ENCODE measurements at places on chromosomes 3 and 15. TPM values are rescaled to one million over a fixed set of nuclear protein-coding genes. Genes with fewer than 3 reads are reported as not detected.

The SCG3 gene
- total RNA-seq: 2.0 TPM

The WHAMM gene
- 11.9 TPM for total RNA-seq

The IGSF11 gene
- total RNA-seq: 0.22 TPM

The PLSCR1 gene
- total RNA-seq: 180 TPM

The CLDN16 gene
- not detected for total RNA-seq

The ILDR1 gene
- 19.7 TPM for total RNA-seq

The FSIP1 gene
- 5.3 TPM for total RNA-seq

The PLSCR4 gene
- 54.8 TPM for total RNA-seq

The TMEM207 gene
- not detected for total RNA-seq

The NFKBIZ gene
- 96.2 TPM for total RNA-seq

The FILIP1L gene
- 29.0 TPM for total RNA-seq

The KCNMB3 gene
- 1.5 TPM for total RNA-seq

The CTSH gene
- 58.5 TPM for total RNA-seq

The XCR1 gene
- 0.17 TPM for total RNA-seq

- DNase-seq: no peak
These were observed 332.5 kb upstream of the SEMA6D start for GRCh38 chr15:47384776-47385175.

GRCh38 chr15:68693071-68693470, 114.3 kb downstream of the CORO2B start:
- DNase-seq: no peak

GRCh38 chr3:159855599-159856346, 132.9 kb upstream of the IL12A start:
- DNase-seq: no peak

DNA sequence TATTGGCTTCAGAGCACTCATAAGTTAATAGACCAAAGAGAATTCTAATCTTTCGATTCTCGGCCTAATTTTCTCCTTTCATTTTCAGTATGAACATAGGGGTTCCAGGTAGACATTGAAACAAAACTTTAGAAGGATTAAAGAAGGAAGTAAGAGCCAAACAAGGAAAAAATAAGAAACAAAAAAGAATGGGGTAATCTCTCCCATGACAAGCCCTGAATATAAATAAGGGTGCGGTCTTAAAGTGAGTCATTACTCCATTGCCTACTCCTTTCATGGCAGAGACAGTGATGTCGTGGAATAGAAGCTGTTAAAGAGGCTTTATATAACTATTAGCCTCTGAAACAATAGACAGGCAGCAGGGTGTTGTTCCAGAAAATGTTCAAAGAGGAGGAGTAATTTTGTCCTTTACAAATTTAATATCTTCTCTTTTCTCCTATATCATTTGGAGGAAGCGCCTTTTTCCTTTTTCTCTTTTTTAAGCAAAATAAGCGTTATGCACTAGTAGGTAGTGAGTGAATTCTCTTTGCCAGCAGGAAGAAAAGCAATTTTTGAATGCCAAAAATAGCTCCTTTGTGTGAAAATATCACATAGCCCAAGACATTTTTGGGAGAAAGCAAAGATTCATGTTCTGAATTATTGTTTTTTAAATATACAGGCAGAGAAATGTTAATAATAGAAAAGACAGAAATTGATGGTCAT, 607.9 kb upstream of the KCNMB2 start:
- DNase-seq: no peak

- DNase-seq: no peak
These were observed 356.6 kb downstream of the VGLL3 start for GRCh38 chr3:86634361-86634760.

GRCh38 chr3:16369276-16369675, 104.3 kb downstream of the OXNAD1 start:
- DNase-seq: no peak

DNA sequence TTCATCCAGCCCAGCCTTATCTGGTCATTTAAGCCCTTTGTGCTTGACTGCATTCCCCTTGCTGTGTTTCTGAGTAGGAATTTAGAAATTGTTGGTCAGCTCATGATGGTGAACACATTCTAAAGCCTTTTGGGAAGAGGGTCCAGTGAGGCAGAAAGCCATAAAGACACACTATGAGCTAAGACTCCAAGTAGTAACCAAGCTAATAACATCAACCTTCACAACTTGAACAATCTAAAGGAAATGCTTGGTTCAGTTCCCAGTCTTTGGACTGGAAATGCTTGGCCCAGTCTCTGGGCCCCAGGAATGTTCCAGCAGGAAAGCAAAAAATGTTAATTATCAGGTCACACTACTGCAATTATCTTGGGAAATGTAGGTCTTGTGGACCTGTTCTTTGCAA, 7.7 kb downstream of the PLSCR1 start:
- DNase-seq: no peak

DNA sequence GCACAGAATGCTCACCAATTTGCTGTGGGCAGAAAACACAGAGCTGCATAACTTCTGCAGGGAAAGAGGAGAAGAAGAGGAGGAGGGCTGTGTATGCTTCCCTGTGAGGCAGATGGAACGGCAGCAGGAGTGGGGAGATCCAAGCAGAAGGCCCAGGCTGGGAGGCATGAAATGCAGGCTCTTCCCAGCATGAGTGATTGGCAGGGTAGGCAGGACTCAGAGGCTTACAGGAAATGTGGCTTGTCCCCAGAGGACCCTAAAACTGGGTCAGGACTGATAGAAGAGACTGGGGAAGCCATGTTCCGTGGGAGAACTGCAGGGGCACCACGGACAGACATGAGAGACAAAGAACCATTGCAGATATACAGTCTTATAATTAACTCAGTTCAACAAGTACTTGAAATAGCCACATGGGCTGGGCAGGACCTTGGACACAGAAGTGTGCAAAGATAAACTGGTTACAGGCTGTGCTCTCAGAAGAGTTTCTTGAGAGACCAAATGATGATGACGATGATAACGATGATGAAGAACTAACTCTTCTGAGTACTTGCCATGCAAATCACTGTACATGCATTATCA, 286.9 kb downstream of the EPHB1 start:
- DNase-seq: no peak

DNA sequence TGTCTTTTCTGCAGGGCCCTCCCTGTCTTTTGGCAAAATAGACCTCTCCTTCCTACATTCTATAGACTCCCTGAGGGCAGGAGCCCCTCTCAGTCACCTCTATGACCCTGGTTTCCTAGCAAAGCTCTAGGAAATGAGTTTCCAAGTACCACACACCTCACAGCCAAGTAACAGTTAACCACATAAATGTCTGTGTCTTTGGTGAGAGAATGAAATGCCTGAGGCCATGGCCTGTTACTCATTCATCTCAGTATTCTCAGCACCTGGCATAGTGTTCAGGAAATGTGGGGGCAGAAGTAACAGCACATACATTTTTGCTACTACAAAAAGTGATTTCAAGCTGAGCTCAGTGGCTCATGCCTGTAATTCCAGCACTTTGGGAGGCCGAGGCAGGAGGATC, 21.0 kb downstream of the RFT1 start:
- DNase-seq: no peak

- no peak for DNase-seq
These were observed 3.5 kb upstream of the LINGO1 start for GRCh38 chr15:77636209-77636608.

GRCh38 chr3:128518587-128519490, 25.8 kb upstream of the GATA2 start:
- DNase-seq: no peak

DNA sequence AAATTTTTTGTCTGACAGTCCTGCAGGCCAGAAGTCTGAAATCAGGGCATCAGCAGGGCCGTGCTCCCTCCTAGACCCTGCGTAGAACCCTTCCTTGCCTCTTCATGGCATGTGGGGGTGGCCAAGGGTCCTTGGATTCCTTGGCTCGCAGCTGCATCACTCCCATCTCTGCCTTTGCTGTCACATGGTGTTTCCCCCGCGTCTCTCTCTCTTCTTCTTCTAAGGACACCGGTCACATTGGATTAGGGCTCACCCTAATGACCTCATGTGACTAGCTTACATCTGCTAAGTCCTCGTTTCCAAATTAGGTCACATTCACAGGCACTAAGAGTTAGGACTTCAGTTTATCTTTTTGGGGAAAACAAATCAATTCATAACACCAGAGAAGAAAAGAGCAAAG, 12.0 kb downstream of the SLCO3A1 start:
- DNase-seq: no peak

DNA sequence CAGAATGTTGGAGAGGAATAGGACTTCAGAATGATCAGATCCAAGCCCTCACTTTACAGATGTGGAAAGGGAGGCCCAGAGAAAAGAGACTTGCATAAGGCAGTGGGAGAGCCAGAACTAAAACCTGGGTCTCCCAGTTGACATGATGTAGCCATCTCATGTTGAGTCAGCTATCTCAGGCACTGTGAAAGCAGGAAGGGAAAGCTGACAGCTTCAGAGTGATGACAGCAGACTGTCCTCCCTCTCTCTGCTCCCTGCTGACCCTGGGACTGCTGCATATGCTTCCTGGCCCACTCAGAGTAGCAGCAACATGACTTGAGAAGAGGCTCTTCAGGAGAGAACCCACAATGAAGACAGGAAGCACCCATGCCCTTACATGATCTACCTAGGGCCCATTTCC, 14.7 kb downstream of the FHIT start:
- no peak for DNase-seq

- DNase-seq: no peak
These were observed 3.6 kb downstream of the CTNNB1 start for GRCh38 chr3:41202834-41203345.

DNA sequence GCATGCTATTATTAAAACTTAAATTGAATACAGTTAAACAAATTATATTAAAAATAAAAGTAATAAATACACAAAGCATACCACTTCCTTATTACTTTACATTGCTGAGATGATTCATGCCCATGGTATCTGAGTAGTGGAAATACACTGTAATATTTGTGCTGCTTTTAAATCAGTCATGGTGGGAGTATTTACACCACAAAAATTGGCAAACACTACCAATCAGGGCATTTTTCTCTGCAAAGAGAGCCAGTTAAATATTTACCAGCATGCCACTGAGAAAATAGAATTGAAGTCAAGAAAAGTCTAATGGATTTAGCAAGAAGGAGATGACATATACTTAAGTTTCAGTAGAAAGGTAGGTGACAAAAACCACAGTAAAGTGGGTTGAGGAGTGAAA, 19.6 kb downstream of the PPARG start:
- no peak for DNase-seq

- no peak for DNase-seq
These were observed 291.0 kb downstream of the TBL1XR1 start for GRCh38 chr3:176906046-176906905.

DNA sequence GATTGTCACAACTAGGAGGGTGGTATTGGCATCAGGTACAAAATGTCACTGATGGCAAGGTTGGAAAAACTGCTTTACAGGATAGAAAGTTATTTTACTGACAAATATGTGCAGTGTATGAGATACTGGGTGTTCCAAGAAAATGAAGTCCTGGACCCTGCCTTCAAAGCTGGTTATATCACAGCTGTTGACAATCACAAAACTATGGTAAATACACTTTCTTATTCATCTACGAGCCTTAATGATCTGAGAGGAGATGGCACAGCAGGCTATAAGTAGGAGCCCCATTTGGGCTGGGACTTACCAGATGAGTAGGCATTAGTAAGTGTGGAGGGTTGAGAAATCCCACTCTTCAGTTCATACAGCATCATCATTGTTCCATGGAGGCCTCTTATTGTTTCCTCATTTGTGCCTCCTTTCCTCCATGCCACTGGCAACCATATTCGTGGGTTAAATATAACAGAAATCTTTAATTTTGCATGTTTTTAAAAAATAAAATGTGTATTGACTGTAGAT, 66.9 kb downstream of the CMTM8 start:
- DNase-seq: no peak

GRCh38 chr3:82133070-82133606, 371.7 kb upstream of the GBE1 start:
- peak; percentile 27 for DNase-seq

GRCh38 chr3:14118400-14119381, 6.0 kb downstream of the CHCHD4 start:
- DNase-seq: peak; percentile 11

DNA sequence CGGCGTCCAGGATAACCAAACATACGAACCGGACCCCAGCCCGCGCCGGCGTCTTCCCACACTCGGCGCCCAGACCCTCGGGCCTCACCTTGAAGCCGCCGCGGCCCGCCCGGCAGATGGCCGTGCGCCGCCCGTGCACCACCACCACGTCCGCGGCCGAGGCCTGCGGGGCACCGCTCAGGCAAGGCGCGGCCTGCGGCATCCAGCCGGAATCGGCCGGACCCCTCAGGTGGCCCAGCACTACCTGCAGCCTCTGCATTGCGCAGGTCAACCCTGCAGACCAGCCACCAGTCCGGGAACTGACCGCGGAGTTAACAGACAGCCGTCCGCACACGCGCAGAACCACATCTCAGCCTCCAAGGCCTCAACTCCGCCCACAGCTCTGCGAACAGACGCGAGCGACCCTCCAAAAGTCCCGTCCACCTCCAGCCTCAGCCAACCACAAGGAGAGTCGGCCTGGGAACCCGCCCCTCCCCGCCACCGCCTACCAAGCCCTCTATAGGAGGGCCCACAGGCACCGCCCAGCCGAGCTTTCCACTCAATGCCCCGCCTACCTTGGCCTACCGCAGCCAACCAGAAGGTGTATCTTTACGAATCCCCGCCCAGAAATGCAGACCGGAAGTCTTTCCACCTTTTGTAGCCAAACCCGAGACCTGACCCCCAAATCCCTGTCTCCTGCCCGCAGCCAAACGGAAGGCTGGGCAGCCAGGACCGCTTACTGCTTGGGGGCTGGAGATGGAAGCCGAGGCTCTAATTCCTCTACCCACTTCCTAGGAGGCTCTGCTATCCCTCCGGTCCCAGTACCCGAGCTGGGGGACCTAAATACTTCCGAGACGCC, at the start of gene ACAA1:
ACAA1 (minus strand) TSS at position 351 of the 838 bp plus-strand sequence; CDS start at position 259, 92 bp downstream.
- DNase-seq: peak; percentile 100

DNA sequence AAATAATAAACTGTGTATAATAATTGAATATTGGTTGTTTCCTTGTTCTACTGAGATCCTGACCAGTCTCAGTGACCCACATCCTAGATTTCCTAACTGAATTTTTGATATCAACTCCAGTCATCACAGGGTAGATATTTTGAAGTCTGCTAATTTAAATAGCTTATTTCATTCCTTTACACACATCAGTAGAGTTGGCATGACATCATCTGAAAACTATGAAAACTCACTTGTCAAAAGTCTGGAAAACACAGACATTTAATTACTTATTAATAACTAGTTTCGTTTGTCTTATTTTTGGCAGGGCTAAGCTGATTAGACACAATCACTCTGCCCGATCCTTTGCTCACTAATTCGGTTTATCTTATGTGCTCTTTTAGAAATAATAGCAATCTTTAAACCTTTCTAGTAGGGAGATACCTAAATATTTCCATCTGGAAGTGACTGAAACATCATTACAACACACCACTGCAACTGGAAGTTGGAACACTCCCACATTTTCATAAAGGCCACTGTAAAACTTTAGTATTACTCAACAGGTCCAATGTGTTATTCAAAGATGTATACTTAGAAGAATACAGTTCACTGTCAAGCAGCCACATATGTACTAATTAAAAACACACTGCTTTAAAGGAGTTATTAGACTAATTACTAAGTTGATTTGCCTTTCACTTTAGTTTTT, 198.4 kb upstream of the ZNF717 start:
- DNase-seq: no peak

- DNase-seq: no peak
These were observed 20.9 kb downstream of the FYCO1 start for GRCh38 chr3:45974686-45975085.

GRCh38 chr15:80750575-80750974, 28.6 kb upstream of the CEMIP start:
- DNase-seq: no peak

- DNase-seq: no peak
These were observed 26.2 kb upstream of the RASGRF1 start for GRCh38 chr15:79116771-79117170.

GRCh38 chr15:63530235-63530634, 25.8 kb downstream of the USP3 start:
- no peak for DNase-seq

GRCh38 chr15:79989183-79989582, 18.2 kb upstream of the BCL2A1 start:
- no peak for DNase-seq

All from colonic mucosa (tissue), 4 donors.